NB4 (cell line): ENCODE measurements at places on chromosomes 5 and 9.

DNA sequence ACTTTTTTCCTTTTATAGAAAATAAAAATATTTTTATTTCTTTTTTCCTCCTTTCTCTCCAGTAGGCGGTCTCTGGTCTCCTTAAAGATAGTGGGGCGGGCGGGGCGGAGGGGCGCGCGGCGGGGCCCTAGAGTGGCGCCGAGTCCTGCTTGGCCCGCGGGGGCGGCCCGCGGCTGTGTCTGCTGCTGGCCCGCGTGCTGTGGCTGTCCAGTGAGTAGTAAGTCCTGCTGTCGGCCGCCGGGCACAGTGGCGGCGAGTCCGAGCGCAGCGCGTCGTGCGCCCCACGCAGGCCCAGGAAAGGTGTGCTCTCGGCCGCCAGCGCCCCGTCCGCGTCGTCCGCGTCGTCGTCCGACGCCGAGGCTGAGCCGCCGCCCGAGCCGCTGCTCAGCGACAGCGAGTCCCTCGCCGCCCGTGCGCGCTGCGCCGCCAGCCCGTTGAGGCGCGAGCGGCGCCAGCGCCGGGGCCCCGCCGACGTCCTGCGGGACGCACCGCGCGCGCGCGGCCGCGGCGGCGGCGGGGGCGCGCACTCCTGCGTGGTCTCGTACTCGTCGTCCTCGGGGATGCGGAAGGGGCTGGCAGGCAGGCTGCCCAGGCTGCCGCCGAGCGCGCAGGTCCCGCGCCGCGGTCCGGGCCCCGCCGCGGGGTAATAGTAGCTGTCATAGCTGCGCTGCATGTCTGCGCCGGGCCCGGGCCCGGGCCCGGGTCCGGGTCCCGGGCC, 52.3 kb downstream of the PSD2 start:
- no peak for DNase-seq

DNA sequence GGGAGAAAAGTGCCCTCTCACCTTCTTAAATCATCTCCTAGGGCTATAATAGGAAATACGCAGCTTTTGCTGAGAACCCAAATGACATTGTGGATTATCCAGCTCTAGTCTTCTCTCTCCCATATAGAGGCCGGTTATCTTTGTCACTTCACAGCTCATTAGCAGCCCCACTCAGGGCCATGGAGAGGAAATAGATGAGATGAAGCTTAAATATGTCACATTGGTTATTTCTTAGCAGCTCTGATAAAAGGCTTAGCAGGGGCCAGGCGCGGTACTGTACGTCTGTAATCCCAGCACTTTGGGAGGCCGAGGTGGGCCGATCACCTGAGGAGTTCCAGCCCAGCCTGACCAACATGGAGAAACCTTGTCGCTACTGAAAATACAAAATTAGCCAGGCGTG, 90.0 kb downstream of the GHR start:
- DNase-seq = no peak

DNA sequence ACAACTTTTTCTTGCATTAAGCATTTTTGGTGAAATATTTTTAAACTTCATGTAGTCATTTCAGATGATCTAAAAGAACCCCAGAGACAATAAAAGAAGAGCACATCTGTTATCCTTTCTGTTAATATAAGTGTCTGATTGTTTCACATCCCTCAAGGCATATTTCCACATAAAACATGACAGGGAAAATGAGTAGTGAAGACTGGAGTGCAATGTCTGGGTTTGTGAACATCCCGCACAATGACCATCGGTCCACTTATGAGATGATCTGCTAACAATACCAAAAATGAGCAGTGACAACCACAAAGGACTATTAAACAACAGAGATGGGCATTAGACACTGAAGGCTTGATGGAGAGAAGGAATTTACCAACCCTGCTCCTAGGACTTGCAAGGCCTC, 209.1 kb downstream of the NR2F1-AS1 start:
- DNase-seq = no peak

DNA sequence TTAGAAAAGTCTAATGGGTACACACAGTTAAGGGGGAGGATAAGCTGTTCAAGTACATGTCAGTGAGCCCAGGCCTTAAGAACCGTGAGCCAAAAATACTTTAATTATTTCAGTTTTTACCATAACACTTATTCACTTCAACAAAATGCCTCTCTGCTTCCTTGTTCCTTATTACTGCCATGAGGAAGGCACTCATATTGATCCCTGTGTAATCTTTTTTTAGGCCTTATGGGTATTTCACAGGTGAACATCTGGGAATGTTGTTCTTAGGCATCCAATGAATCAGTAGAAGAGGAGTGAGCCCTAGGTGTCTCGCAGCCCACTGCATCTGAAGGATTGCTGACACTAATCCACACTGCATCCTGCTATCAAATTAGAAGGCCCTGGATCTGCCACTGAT, 13.5 kb upstream of the DMAC1 start:
- DNase-seq = no peak

DNA sequence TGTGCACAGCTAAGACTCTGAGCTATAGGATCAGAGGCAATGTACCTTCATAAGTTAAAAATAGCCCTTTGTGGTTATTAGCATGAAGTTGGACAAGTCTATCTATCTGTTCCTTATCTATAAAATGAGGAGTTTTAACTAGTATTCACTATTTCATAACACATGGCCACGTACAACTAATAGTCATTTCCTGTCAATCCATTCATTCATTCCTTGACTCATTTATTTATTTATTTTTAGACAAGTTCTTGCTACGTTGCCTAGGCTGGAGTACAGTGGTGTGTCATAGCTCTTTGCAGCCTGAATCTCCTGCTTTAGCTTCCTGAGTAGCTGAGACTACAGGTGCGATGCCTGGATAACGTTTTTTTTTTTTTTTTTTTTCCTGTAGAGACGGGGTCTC, 92.1 kb downstream of the NR3C1 start:
- peak; percentile 35 for DNase-seq

GRCh38 chr9:123687246-123687751, 242.6 kb downstream of the DENND1A start:
- peak; percentile 18 for DNase-seq

GRCh38 chr5:131356619-131357018, 92.8 kb downstream of the CDC42SE2 start:
- DNase-seq = no peak

- DNase-seq = no peak
Measured at GRCh38 chr9:118809160-118809625, 560.0 kb downstream of the BRINP1 start.

- peak; percentile 65 for DNase-seq
Measured at GRCh38 chr5:151924564-151925301, at the start of gene GLRA1. GLRA1 (minus strand) TSS chr5:151924851; CDS start chr5:151924549, 302 bp downstream.

- no peak for DNase-seq
Measured at GRCh38 chr9:134390947-134391318, 64.7 kb downstream of the RXRA start.

GRCh38 chr9:28051559-28052503, 478.6 kb upstream of the C9orf72 start:
- no peak for DNase-seq

- DNase-seq = no peak
Measured at GRCh38 chr5:16855485-16855884, 80.6 kb downstream of the MYO10 start.

DNA sequence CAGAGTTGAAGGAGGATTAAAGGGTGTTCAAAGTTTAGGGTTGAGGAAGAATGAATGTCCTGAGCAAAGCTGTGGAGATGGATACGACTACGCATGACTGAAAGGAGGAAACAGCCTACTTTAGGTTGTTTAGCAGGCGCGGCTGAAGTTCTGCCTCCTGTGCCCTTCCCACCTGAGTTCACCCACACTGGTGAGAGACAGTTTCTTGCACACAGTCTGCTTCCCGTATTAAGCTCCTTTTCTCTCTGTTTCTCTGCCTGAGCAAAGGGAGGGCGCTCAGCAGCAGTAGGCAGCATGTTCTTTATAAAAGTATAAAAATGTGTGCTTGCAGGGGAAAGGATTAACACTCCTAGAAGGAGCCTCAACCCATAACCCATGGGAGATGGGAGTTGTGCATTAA, 224.0 kb upstream of the SMARCA2 start:
- no peak for DNase-seq

GRCh38 chr5:137205231-137206027, 293.7 kb downstream of the SPOCK1 start:
- no peak for DNase-seq

GRCh38 chr5:81826128-81826527, 75.2 kb upstream of the SSBP2 start:
- no peak for DNase-seq

DNA sequence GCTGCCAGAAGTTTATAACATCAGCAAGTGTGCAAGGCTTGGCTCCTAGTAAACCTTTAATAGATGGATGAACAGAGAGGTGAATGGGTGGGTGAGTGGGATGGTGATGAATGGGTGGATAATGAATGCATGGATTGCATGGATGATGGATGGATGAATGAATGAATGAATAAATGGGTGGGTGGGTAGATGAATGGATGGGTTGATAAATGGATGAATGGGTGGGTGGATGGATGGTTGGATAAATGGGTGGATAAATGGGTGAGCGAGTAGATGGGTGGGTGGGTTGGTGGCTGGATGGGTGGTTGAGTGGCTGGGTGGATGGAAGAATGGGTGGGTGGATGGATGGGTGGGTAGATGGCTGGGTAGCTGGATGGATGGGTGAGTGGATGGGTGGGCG, 28.5 kb upstream of the CEP72 start:
- no peak for DNase-seq

- DNase-seq = no peak
Measured at GRCh38 chr5:91787718-91788117, 404.6 kb upstream of the ARRDC3 start.

DNA sequence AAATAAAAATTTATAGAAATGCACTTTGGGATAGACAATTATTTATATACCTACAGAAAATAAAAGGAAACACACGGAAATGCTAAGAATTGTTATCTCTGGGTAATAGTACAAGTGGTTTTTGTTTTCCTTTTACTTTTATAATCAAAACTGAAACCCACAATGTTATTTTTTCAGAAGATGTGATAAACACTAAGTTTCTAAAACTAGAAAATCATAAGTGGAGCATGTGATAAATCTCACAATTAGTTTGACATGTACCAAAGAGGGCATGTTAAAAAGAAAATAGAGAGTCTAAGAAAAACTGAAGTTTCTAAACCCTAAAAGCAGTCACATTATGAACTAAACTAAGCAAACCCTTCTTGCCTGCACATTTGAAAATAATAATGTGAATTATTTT, 61.1 kb downstream of the OXCT1 start:
- no peak for DNase-seq

GRCh38 chr9:96309850-96310249, 7.9 kb upstream of the HSD17B3 start:
- DNase-seq = no peak

- DNase-seq = no peak
Measured at GRCh38 chr9:134403292-134403681, 77.0 kb downstream of the RXRA start.

GRCh38 chr5:141211-141610, 49.2 kb downstream of the PLEKHG4B start:
- DNase-seq = no peak

DNA sequence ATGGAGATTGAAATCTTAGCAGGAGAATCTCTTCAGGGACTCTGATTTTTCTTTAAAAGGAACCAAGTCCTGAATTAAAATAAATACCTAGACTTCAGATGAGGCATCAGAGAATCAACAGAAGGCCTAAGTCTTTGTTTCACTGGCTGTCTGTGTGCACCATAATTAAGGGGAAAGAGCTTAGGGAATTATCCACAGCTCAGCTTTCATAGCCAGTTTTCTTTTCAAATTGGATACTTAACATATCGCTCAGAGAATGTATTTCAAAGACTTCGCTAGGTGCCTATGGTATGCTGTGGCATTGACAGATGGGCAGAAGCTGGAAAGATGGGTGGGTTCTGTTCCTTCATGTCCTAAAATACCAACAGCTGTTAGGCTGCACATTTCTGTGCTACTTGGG, 325.8 kb downstream of the TMEM38B start:
- no peak for DNase-seq

DNA sequence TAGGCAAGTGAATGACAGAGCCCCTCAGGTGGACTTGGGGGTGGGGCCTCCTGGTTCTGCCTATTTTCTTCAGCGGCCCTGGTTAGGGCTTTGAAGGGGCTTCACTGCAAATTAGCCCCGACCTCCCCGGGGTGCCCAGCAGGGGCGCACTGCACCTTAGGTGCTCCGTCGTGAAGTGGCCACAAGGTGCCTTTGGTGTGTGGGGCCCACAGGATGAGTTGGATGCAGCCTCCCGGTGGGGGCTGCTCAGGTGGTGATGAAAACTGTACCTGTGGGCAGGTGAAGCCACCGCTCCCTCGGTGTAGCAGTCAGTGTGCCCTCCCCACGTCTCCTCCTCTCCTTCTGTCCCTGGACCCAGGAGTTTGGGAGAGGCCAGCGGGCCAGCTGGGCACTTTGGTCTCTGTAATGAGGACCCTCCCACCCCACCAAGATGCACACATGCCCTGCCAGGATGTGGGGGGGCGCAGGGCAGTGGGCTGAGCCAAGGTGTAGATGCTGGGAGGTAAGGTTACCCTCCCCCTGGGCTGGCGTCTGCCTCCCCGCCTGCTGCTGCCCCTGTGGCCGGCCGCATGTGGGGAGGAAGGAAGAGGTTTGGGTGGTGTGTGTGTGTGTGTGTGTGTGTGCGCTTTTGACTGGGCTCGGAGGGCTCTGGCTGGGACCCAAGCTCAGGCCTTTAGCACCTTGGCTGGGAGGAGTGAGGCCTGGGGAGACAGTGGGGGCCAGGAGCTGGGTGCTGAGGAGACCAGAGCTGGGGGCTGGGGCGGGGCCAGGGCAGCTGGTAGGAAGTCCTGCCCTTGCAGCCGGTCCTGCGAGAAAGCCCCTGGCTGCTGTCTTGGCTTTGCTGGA, 55.6 kb downstream of the RXRA start:
- peak; percentile 56 for DNase-seq

- peak; percentile 61 for DNase-seq
Measured at GRCh38 chr5:179791881-179792611, 1.7 kb upstream of the LTC4S start.

DNA sequence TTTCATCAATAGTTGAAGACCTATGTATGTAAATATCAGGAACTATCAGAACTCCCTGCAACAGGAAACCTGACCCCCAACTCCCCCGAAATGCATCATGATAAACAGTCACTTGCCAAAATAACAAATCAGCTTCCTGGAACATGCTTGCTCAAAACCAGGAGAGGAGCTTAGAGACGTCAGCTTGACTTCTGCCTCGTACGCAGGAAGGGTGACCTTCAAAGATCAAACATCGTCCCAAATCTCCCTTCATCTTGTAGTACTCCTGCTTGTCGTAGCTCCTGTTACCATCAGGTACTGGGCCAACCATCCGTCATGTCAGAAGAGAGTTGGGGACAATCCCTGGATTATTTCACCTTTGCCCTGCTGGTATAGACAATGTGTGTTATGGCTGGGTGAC, 396.1 kb downstream of the GADD45G start:
- DNase-seq = no peak
